Esophagus muscularis mucosa (tissue), 4 donors: ENCODE measurements at places on chromosomes 1 and 21.

- no peak for DNase-seq
Observed at GRCh38 chr1:80462006-80462405, 1338.7 kb upstream of the ADGRL2 start.

DNA sequence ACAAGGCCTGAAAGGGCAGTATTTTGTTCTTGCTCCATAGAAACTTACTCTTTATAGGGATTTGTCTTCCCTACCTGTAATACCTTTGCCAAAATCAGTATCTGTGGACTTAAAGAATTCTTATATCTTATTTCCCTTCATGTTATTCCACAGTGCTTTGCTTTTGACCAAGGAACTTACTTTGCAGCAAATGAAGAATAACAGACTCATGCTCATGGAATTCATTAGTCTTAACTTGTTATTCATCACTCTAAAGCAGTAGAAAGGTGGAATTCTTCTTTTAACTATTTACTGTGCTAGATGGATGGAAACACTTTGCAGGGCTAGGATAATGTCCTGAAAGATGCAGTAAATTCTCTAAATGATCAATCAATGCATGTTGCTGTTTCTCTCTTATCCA is 45.9 kb downstream of the DUSP10 start:
- DNase-seq: no peak

GRCh38 chr1:193654951-193655735 is 468.7 kb upstream of the B3GALT2 start:
- no peak for DNase-seq

- DNase-seq: no peak
Observed at GRCh38 chr1:18707696-18708257, 77.1 kb downstream of the PAX7 start.

GRCh38 chr1:235270625-235271024 is 57.4 kb downstream of the ARID4B start:
- DNase-seq: no peak

DNA sequence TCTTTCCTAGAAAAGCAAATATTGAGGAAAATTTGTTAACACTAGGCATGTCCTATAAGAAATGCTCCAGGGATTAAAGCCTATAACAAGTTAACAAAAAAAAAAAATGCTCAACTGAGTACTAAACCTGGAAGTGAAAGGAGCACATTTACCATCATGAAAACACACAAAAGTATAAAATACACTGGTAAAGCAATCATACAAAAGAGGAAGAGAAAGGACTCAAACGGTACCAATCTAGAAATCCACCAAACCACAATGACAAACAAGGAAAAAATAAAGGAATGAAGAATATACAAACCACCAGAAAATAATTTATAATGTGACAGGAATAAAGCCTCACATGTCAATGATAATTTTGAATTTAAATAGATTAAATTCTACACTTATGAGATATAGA is 21.2 kb downstream of the CD1E start:
- DNase-seq: no peak

GRCh38 chr1:28265577-28265976 is 6.3 kb downstream of the SESN2 start:
- DNase-seq: no peak

GRCh38 chr1:228333739-228334115 is 72.9 kb downstream of the TRIM11 start:
- no peak for DNase-seq

DNA sequence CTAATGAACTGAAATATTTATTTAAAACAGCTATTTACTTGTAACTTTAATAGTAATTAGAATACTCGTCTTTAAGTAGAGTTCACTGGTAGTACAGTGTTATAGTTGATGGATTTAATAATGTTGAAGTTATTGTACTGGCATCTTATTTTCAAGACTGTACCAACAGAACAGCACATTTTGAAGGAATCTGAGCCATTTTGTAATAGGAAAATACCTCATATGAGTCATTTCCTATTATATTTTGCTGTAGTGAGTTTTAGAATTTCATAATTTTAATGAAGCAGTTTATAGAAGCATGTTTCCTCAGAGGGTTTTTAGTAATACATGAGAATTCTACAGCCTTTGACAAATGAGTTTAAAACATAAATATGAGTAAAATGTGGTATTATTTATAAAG is 258.3 kb downstream of the OLFM3 start:
- DNase-seq: no peak

- no peak for DNase-seq
Observed at GRCh38 chr1:109985247-109986053, 885 bp downstream of the AHCYL1 start.

DNA sequence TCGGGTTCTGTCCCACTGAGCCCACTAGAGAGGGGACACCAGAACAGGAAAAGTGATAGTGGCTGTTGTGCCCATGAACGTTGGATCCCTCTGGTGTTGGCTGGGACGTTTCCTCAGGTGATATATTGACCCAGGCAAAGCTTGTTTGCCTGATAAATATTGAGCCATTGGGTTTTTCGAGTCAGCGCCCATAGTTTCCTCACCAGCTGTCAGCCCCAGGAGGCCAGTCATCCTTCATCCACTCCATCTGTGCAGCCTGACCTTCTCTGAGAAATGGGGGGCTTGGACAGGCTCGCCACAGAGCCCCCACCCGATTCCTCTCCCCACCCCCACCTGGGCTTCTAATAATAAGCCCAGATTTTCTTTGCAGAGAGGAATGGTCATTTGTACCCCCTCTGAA is 13.3 kb downstream of the DISP3 start:
- no peak for DNase-seq

DNA sequence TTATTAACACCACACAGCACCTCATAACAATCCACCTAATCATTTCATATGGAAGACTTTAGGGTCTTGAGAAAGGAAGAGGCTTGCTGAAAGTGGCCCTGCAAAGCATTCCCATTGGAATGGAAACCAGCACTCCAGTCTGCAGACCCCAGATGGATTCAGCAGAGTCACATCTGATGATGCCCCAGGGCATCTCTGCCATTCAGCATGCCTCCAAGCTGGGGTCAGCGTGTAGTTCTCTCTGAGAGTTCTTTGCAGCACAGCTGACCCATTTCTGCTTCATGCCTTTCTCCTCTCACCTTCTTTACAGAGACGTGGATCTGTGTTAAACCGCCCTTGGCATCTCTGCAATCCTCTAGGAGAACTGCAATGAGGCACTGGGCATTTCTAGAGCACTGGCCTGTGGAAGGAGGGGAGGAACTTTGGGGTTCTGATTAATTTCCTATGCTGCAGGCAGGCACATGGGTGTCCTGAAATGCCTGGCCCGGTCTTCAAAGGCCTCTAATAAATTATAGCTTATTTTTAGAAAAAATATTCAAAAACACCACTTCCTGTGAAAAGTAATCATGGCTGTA is 2.6 kb upstream of the LUZP1 start:
- DNase-seq: no peak

- DNase-seq: no peak
Observed at GRCh38 chr1:206924592-206925105, 2.9 kb upstream of the FCMR start.

DNA sequence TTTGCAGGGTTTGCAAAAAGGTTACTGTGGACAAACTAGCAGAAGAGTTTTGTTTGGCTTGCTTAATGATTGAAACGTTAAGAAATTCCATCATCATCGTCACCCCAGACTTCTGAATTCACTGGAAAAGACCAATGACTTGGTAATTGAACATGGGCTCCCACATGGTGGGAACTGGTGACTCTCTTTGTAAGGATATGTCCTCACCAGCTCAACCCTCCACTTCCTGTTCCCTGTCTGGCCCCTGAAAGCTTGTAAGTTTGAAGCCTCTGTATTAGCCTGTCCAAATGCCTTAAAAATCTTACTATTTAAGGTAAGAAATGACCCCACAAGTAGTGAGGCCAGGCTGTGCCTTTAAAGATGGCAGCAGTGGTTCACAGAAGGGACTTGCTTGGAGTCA is 9.7 kb downstream of the SYT6 start:
- no peak for DNase-seq

DNA sequence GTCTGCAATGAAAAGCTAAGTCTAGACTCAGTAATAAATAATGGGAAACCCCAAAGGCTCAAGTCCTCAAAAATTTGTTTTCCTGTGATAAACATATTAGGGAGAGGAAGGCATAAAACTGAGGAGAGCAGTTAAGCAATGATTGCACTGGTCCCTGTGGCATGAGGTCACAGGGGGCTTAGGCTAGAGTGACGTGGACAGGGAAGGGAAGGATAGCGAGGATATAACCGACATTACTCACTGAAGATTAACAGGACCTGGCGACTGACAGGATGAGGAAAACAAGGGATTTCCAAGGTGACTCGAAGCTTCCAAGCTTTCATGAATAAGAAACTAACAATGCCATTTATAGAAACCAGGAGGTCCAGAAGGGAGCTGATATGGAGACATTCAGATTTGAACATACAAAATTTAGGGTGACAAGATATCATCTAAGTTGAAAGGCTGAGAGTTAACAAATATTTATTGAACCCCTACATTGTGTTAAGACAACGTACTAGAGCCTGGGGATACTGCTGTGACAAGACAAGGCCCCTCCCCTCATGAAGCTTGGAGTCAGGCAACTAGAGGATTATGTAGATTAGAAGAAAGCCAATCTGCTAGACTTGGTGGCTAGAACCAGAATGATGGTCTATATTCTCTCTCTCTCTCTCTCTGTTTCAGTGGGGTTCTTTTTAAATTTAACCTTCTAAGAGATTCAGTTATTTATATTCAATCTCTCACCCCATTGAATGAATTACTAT is 33.2 kb upstream of the PKN2 start:
- no peak for DNase-seq

- DNase-seq: no peak
Observed at GRCh38 chr1:157600236-157600635, 2.4 kb upstream of the FCRL4 start.

GRCh38 chr1:80217377-80217986 is 1211.0 kb upstream of the ADGRL4 start:
- DNase-seq: no peak

GRCh38 chr1:234589854-234590620 is 19.9 kb downstream of the IRF2BP2 start:
- peak; percentile 66 for DNase-seq

DNA sequence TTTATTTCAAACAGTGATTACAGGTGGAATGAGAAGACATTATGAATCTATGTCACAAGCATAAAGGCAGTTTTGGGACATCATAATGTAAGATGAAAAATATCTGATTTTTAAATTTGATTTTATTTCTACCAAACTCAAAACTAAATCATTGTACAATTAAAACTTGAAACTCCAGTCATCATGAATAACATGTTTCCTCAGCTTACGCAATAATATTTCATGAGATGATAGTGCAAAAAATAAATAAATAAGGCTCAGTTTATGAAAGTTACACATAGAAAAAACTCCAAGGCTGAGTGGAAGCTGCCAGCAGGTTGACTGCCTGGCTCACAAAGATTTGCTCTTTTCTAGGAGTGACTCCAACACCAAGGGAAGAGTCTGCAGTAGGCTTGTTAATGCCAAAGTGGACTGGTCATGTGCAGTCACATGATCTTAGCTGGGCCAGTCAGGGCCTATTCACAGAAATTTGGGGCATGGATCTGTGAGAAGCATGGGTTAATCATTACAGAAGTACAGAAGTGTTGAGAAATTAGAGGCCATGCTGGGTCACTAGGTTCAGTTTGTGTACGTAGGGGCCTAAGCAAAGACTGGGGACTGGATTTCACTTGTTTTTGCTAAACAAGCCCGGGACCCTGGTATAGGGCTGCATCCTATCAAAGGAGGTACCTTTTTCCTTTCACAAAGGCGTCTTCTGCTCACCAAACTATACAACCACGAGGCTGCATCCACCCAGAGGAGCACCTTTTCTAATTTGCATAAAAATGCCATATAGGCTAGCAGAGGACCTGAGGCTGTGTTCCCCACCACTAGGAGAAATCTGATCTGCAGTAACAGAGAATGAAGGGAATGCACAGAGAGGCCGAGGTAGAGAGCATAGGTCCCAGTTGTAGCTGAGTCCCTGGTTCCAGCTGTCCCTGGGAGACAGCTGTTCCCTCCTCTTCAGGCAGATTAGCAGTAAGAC is 4.9 kb upstream of the ABCA4 start:
- peak; percentile 60 for DNase-seq

DNA sequence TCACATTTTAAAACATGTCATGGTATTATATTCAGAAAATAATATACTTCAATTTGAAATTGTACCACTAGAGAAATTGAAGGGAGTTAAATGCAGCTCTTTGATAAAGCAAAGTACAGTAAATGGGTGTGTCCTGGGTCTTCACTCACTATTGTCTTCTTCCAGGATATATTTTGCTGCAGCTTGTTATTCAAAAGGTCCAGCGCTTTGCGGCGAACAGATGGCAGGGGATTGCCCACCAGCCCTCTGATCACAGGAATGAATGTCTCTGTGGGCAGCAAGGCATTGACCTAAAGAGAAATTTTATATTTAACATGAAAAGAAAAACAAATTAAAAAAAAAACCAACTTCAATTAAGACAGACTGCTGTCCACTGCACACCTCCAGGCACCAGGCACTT is 35.1 kb downstream of the LGALS8 start:
- DNase-seq: no peak

DNA sequence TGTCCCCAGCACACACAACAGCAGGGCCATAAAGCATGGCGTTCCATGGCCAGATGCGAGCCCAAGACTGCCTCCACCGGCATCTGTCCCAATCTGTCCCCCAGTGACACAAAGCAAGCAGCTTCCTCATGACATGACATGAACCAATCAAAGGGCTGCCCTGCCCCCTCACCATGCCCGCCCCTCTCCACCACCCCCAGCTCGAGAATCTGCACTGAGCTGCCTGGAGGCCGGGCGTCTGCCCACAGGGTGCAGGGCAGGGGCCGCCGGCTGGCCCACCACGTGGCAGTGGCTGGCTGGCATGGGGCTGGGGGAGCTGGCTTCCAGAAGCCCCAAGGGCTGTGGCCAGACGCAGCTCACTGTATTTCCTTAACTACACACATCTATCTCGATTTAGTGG is 27.8 kb downstream of the WNT9A start:
- DNase-seq: no peak

DNA sequence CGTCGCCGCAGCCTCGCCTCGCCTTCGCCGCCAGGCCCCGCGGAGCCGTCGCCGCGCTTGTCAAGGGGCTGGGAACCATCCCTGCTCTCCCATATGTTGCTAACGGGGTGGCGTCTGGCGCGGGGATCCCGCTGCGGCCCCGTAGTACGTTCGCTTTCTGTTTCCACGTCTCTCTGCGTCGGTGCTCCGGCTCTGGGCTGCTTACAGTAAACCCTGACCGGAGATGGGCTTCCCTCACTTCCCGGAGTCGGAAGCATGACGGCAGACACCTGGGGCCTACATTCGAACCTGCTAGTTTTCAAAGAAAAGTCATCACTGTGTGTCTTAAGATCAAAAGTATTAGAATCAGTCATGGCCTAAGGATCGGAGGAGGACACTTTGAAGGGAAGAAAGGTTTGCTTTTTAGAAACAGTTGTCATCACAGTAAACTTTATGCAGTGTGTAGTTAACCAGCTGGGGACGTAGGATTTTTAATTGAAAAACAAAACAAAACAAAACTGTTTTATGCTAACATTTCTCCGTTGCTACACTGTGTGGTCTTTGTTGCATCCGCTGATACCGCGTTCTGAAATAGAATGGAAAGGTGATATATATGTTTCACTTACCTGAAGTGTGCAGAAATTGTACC is 69.0 kb downstream of the SLC35A3 start:
- peak; percentile 94 for DNase-seq

GRCh38 chr1:162892906-162893611 is 32.1 kb upstream of the CCDC190 start:
- no peak for DNase-seq
